ENCODE measurements at places on chromosomes 5 and 9. TPM values are rescaled to one million over a fixed set of nuclear protein-coding genes. Genes with fewer than 3 reads are reported as not detected.

DNA sequence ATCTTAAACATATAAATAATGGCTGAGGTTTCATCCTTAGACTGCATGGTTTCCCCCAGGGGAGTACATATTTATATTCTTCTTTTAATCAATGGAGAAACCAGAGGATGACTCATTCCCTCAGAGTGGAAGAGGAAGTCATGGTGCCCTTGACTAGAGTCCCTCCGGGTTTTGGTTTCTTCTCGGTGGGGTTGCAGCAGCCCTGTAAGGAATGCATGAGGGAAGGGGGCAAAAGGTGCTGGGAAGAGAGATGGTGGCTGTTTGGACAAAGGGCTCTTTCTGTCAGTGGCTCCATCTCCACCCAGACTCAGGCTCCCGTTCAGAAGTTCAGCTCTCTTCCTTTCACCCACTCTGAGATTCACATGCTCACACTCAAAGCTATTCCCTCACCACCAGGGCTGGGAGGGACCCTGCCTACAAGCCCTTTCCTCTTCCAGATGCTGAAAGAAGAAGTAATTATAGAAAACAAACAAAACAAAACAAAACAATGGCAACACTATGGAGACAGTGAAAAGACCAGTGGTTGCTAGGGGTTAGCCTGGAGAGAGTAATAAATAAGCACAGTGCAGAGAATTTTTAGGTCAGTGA is 129.8 kb upstream of the IL12B start:
- peaks cover 25% of the 10 kb centered on the region for H3K4me1 ChIP-seq
- DNase-seq, result peak; percentile 35
- no peak overlapping the region for H3K4me3 ChIP-seq
- no peaks in the 10 kb centered on the region for H3K36me3 ChIP-seq

DNA sequence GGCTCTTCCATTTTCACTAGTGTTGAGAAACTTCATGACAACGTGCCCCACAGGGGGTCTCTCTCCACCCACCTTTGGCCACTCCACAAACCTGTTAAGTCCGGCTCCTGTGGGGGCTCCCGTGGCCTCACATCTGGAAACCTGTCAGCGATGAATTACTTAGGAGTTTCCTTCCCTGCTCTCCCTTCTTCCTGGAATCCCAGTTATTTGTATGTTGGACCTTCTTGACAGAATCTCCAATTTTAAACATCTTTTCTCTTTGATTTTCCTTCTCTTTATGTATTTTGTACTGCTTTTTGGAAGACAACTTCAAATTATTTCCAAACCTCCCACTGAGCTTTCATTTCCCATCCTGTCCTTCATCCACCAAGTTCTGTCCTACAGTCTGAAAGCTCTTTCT is 55.1 kb upstream of the NRARP start:
- no peaks in the 10 kb centered on the region for H3K27me3 ChIP-seq
- no peak overlapping the region for H3K27ac ChIP-seq
- H3K36me3 ChIP-seq, result no peaks in the 10 kb centered on the region
- no peak overlapping the region for H3K4me3 ChIP-seq
- no peak for DNase-seq

DNA sequence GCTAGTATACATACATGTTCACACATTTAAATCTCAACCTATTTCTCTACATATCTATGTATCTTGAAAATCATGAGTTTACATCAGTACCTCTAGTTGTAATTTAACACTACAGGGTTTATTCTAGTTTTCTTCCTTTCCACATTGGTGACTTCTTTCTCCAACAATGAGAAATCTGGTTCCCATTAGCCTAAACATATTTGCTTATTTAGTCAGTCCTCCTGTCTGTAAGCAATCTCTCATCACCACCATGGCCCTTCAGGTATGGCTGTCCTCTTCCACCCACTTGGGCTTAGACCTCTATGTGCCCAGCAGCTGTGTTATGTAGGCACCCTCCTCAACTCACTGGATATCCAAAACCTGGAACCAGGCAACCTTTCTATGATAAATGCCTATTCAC is 8.0 kb upstream of the SPATA31D1 start:
- H3K27ac ChIP-seq, result no peak overlapping the region
- H3K4me1 ChIP-seq, result peaks cover 24% of the 10 kb centered on the region

DNA sequence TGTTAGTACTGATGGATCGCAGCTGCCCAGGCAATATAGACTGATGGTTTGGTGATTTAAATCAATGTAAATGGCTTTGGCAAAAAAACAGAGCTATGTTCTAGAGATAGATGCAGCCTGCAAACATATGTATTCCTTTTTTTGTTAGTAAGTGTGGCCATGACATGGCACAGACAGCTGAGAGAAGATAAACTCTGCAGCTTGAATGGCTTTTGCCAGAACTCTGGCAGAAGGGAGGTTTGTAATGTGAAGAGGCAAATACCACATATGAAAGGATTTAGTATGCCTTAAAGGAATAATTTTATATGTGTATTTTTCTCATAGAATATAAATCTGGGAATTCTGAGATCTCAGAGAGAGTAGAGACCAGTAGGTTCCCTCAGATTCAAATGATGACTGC is 340.2 kb upstream of the DMAC1 start:
- H3K4me3 ChIP-seq, result no peak overlapping the region
- no peaks in the 10 kb centered on the region for H3K27me3 ChIP-seq
- H3K27ac ChIP-seq, result no peak overlapping the region
- no peak for DNase-seq
- no peaks in the 10 kb centered on the region for H3K4me1 ChIP-seq
- no peaks in the 10 kb centered on the region for H3K36me3 ChIP-seq

- no peak overlapping the region for H3K4me3 ChIP-seq
- no peaks in the 10 kb centered on the region for H3K27me3 ChIP-seq
- no peak overlapping the region for H3K27ac ChIP-seq
Measured at GRCh38 chr5:84118551-84118950, 266.1 kb downstream of the EDIL3 start.

DNA sequence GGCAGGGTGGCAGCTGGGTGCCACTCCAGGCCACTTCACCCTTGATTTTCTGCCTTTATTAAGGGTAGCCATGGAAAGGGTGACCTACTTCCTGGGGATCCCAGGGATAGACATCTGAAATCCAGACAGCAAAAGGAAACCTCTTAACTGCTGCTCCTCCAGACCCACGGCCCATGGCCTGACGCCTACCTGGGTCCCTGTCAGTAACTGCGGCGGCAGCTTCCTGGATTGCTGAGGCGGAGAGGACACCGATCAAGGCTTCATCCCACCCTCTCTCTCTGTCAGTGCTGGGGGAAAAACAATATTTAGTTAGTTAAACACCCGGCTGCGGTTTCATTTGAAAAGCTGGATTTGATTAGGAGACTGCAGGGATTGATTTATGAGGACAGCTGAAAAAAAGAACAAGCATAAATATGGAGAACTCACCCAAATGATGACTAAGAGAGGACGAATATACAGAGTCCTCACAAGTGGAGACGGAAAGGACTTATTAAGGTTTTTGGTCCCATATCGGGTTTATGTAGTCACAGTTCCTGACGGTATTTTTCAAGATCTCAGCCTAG is 158.7 kb upstream of the KLF4 start:
- H3K4me3 ChIP-seq, result no peak overlapping the region
- no peaks in the 10 kb centered on the region for H3K36me3 ChIP-seq
- H3K27ac ChIP-seq, result no peak overlapping the region
- peaks cover 16% of the 10 kb centered on the region for H3K4me1 ChIP-seq
- peak; percentile 52 for DNase-seq
- no peaks in the 10 kb centered on the region for H3K27me3 ChIP-seq

- H3K27ac ChIP-seq, result no peak overlapping the region
- H3K27me3 ChIP-seq, result no peaks in the 10 kb centered on the region
- no peak overlapping the region for H3K4me3 ChIP-seq
- H3K4me1 ChIP-seq, result no peaks in the 10 kb centered on the region
- no peaks in the 10 kb centered on the region for H3K36me3 ChIP-seq
Measured at GRCh38 chr5:85921590-85921989, 696.2 kb upstream of the COX7C start.

IFNA10 gene
- not detected for polyA plus RNA-seq

IL9 gene
- not detected for polyA plus RNA-seq

DBH gene
- polyA plus RNA-seq, result not detected

MAP1B gene
- 261 TPM for polyA plus RNA-seq

PROB1 gene
- 0.55 TPM for polyA plus RNA-seq

CDHR2 gene
- not detected for polyA plus RNA-seq

ADAMTS13 gene
- polyA plus RNA-seq, result 0.86 TPM
